ENCODE measurements at places on chromosomes 4 and X.

DNA sequence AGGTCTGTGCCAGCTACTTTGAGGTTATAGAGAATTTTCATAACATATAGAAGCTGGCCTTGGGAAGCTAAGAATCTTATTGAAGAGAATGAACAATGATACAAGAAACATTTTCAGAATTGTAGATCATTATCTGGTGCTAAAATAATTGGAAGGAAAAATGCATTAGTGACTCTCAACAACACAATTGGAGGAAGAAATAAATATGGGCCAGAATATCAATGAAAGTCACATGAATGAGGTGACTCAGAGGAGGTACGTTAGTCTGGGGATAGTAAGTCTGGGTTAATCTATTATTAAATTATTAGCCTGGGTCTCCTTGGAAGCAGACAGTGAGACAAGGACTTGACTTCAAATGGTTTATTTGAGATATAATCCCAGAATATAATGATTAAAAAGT, 529.3 kb upstream of the SLIT2 start:
- no peaks in the 10 kb centered on the region for H3K4me1 ChIP-seq
- no peak overlapping the region for H3K27ac ChIP-seq
- no peak for DNase-seq

- no peaks in the 10 kb centered on the region for H3K36me3 ChIP-seq
- H3K4me3 ChIP-seq = no peak overlapping the region
- H3K27ac ChIP-seq = peak overlapping the region; percentile 54
These were observed 66.0 kb upstream of the C4orf54 start for GRCh38 chr4:99723612-99724011.

- no peaks in the 10 kb centered on the region for H3K4me1 ChIP-seq
- no peak overlapping the region for H3K4me3 ChIP-seq
- H3K27me3 ChIP-seq = no peaks in the 10 kb centered on the region
- H3K27ac ChIP-seq = no peak overlapping the region
- no peak for DNase-seq
These were observed 184.5 kb downstream of the CLCN4 start for GRCh38 chrX:10341309-10341708.

GRCh38 chr4:53147197-53147596, 218.7 kb downstream of the SCFD2 start:
- no peak overlapping the region for H3K4me3 ChIP-seq
- H3K27me3 ChIP-seq = no peaks in the 10 kb centered on the region

DNA sequence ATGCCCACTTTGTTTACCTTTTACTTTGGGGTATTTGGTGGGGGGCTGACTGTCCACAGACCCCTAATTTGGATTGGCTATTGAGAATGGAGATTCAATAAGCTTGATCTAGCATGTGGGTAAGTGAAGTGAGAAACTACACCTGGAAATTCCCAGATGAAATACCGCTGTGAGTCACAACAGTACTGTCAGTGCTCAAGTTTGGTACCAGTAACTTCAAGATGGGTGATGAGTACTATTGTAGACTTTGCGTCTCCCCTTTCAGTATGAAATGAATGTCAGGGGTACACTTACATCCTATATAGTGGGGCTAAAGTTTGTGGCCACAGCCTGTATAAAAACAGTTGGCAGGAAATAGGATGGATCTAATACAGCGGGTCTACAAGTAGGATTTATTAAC, 33.3 kb downstream of the HMGN5 start:
- no peaks in the 10 kb centered on the region for H3K4me1 ChIP-seq
- H3K27me3 ChIP-seq = no peaks in the 10 kb centered on the region
- DNase-seq = no peak
- no peaks in the 10 kb centered on the region for H3K36me3 ChIP-seq

GRCh38 chr4:98574816-98575215, 83.6 kb downstream of the TSPAN5 start:
- no peak overlapping the region for H3K27ac ChIP-seq
- no peak overlapping the region for H3K4me3 ChIP-seq
- no peak for DNase-seq
- H3K4me1 ChIP-seq = no peaks in the 10 kb centered on the region

DNA sequence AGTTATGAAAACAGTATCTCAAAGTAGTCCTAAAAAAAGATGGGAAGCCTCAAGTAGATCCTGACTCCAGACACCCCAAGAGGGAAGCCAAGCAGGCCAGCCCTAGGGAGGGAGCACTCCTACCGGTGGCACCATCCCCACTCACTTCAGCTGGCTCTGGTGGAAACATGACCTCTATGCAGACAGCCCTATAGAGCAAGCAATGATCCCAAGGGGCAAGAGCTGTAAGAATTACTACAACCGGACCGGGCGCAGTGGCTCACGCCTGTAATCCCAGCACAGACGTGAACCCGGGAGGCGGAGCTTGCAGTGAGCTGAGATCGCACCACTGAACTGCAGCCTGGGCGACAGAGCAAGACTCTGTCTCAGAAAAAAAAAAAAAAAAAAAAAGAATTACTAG, 5.7 kb downstream of the LETM1 start:
- H3K4me3 ChIP-seq = no peak overlapping the region
- H3K27ac ChIP-seq = no peak overlapping the region
- peaks cover 11% of the 10 kb centered on the region for H3K36me3 ChIP-seq
- H3K4me1 ChIP-seq = no peaks in the 10 kb centered on the region
